ENCODE measurements at places on chromosomes 1 and 21.
A peak's percentile ranks its signal among the peaks of the same experiment; 100 is the strongest.

GRCh38 chr1:180609643-180610555 is 21.9 kb upstream of the XPR1 start:
- DNase-seq, result no peak

DNA sequence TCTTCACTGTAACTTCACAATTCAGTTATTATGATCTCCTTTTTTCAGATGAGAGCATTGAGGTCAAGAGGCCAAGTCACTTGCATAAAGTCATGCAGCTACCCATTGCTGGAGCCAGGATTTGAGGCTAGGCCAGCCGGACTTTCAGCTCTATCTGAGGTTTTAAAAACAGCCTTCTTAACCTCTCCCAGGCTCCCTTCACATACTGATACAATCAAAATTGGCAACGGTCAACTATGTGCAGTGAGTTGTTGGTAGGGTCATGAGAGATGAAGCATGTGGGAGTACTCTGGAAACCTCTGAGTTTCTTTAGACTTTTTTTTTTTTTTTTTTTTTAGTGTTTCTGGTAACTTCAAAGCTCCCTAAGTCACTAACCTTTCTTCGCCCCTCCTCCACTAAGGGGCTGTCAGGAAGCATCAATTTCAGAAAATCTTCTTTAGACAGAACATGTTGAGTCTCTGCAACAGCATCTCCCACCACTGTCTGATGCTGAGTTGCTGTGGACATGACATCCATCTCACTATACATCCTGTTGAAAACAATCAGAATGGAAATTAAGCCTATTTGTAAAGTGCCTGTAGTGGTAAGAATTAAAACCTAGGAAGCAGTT is 201.8 kb downstream of the SIPA1L2 start:
- no peak for DNase-seq

DNA sequence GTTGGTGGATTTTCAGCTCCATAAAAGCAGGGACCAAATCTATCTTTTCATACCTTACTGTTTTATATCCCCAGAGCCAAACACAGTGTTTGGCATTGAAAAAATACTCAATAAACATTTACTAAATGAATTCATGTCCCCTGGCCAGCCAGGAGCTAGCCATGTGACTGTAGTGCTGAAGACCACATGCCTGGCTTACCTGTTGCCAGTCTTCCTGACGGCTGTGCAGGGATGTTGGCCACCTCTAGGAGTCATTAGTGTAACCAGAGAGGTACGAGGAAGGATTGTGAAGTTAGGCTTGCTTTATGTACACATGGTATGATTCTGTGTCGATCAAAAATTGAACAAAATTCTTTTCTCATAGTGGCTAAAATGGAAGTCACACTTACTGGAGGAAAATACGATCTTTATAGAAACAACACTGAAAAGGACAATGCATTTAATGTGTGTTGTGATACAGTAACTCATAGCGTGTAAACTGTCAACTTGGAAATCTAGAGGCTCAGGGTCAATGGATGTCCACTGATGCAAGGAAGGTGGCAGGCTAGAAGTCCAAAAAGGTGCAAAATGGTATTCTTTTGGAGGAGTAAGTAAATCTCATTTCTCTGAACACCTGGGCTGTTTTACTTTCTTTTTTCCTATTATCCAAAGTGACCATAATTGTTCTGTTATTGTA is 60.9 kb downstream of the FGGY start:
- no peak for DNase-seq

DNA sequence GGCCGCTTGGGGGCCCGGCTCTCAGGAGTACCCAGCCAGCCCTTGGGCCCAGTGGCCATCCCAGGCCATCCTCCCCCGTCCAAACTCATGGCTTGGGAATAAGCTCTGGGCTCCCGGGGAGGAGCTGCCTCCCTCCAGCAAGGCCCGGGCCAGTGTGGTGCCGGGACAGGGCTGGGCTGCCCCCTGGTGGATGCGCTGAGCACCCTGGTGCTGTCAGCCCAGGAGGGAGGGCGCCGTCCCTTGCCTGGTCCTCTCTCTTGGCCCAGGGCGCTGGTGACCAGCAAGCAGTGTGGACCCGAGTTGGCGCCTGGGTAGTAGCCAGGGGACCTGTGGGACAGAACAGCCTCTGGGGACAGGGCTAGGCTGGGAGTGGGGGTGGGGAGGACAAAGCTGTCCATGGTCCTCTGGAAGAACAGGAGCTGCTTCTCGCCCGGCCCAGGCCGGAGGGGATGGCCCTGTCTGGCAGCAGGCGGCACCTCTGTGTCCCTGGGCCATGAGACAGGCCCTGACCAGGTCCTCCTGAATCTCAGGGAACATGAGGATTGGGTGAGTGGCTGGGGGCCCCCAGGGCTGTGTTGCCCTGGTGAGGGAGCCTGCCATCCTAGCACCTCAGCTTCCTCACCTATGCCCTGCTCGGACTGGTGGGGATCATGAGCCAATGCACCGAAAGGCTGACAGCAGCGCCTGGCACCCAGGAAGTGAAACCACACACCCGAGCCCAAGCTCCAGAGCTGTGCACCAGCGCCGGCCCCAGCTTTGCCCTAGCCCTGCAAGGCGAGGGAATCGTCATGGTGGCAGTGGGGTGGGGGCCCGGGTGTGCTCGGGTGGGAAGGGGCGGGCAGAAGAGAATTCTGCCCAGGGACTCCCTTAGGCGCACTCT is 9.4 kb downstream of the MORN1 start:
- DNase-seq, result peak; percentile 37

- DNase-seq, result peak; percentile 51
Measured at GRCh38 chr1:221612047-221612777, 129.7 kb downstream of the DUSP10 start.

- DNase-seq, result no peak
Measured at GRCh38 chr1:174914991-174915390, 84.8 kb upstream of the CACYBP start.

DNA sequence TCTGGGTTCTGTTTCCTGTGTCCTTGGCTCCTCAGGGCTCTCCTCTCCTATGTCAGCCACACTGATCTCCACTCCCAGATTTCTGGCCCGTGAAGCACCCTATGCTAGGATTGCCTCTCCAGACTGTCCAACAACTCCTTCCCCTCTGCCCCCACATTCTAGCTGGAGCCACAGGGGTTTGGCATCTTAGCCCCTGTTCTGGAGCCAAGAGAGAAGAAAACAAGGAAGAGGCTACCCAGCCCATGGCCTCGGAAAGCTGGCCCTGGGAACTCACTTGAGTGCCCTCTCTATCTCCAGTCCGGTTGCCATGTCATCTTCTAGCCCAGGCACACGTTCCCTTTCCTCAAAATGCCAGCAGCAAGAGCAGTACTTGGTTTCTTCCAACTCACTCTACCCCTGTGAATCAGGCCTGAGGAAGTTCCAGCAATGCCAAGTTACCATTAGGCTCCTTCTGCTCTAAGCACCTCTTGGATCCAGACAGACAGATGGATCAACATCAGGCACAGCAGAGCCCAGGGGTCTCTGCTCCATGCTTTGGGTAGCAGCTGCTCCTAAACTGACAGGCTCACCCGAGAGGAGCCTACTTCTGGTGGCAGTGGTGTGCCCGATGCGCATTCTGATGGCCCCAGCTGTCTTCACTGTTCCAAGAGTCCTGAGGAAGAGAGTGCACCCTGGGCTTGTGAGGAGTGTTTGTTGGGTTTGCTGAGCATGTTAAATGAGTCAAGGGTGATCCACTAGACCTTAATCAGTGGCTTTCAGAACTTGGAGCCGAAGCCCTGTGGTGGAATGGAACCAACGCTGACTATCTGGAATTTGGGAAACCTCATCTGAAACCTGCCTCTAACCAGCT is 11.6 kb upstream of the GPR61 start:
- no peak for DNase-seq

GRCh38 chr1:212293579-212293978 is 8.4 kb downstream of the PPP2R5A start:
- no peak for DNase-seq

DNA sequence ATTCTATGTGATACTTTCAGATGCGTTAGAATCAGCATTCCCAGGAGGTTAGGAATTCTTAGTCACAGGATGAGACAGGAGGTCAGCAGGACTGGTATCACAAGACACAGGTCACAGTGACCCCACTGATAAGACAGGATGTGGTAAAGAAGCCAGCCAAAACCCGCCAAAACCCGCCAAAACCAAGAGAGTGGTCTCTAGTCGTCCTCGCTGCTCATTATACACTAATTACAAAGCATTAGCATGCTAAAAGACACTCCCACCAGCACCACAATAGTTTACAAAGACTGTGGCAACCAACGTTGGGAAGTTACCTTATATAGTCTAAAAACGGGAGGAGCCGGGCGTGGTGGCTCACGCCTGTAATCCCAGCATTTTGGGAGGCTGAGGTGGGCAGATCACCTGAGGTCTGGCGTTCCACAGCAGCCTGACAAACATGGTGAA is 13.9 kb upstream of the ACTA1 start:
- DNase-seq, result no peak

DNA sequence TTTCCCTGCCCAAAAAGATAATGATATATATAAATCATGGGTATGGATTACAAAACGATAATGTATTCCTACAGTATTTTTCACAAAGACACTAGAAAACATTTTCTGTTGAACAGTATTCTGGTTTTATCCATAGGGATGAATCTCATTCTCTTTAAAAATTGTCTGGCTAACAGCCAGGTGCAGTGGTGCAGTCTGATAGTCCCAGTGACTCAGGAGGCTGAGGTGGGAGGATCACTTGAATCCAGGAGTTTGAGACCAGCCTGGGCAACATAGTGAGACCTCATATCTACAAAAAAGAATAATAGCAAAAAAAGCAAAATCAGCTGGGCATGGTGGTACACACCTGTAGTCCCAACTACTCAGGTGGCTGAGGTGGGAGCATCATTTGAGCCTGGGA is 23.3 kb downstream of the PIP5K1A start:
- no peak for DNase-seq

GRCh38 chr21:42400525-42400924 is 3.2 kb upstream of the UBASH3A start:
- no peak for DNase-seq

- DNase-seq, result no peak
Measured at GRCh38 chr1:62452951-62453350, 16.1 kb downstream of the USP1 start.

DNA sequence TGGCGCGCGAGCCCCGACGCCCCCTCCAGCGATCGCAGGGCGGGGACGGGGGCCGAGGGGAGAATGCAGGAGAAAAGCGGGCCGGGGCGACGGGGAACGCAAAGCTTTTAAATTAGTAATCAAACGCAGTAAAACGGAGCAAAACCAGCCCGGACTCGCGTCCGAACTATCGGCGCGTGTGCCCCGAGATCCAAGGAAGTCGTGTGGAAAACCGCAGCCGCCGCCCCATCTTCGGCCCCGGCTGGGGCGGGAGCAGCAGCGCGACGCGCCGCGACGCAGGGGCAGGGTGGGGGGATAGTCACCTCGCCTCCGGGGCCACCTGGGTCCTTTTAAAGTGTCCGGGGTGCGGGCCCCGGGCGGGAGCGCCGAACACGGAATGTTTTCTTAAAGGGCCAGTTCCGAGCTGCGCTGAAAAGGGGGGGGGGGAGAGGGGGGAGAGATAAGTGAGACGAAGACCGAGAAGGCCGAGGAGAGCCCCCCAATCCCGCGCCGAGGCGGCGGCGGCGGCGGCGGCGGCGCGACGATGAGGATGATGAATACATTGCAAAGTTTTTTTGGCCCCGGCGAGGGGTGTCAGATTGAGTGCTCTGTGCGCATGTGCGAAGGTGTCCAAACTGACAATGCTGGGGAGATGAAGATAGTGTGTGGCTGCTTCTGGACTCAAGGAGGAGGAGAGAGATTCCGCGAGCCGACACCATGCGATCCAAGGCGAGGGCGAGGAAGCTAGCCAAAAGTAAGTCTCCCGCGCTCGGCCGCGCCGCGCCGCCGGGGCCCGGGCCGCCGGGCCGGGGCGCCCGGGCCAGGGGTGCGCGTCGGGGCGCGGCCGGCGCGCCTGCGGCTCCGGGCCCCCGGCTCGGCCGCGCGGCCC is at the start of gene PRDM16:
PRDM16 (plus strand) TSS at position 640 of the 868 bp plus-strand sequence; CDS start at position 697, 57 bp downstream.
- DNase-seq, result no peak

- DNase-seq, result no peak
Measured at GRCh38 chr1:204628868-204629267, 56.7 kb downstream of the LRRN2 start.

DNA sequence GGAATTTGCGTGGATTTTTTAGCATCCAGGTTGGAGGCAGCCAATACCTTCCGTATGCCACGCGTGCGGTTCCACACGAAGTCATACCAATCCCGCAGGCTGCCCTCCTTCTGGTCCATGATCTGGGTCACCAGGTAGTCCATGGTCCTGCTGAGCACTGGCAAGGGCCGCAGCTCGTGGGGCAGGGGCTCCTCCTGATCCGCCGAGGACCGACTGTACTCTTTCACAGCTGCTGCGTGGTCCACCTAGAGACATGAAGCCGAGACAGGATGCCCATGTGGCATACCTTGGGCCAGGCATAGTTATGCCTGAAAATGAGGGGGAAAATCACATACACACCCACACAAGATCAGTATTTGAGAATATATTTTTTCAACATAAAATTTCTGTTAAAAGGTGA is 12.1 kb downstream of the MCM3AP start:
- DNase-seq, result no peak

GRCh38 chr21:45528981-45529784 is 13.1 kb downstream of the SLC19A1 start:
- DNase-seq, result no peak

- no peak for DNase-seq
Measured at GRCh38 chr1:162219461-162219860, 150.0 kb downstream of the NOS1AP start.

Data from smooth muscle cell of the brain vasculature (primary cell).